ENCODE measurements at places on chromosomes 2 and 18. TPM values are rescaled to one million over a fixed set of nuclear protein-coding genes. Genes with fewer than 3 reads are reported as not detected.
A peak's percentile ranks its signal among the peaks of the same experiment; 100 is the strongest.

- no peak for DNase-seq
Observed at GRCh38 chr2:76749858-76750257, 772.3 kb downstream of the LRRTM4 start.

- no peak for DNase-seq
Observed at GRCh38 chr2:168053676-168054075, 193.7 kb downstream of the STK39 start.

GRCh38 chr2:24382363-24383073, 22.2 kb upstream of the ITSN2 start:
- DNase-seq, result peak; percentile 70

DNA sequence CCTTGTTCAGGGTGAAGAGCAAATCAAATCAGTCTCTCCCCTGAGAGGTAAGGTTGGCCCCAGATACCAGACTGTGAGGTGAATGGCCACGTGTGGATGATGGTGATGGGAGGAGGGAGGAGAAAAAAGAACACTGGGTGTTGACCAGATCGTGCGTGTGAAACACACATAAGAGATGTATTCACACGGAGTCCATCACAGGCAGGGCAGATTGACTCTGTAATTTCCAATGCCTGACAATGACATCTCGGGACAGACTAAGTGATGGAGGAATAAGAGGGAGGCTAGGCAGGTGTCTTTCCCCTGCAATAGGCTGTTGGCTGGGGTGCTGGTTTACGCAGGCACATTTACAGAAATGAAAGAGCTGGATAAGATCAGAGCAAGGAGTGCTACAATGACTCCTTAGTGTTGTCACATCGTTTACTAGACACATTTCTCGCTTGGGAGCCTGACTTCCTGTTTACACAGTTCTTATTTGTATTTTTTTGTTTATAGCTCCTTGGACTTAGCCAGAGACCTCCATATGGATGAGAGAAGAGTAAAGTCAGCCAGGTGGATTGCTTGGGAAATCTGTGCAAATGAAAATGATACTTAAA, 43.1 kb downstream of the CPO start:
- DNase-seq, result no peak

DNA sequence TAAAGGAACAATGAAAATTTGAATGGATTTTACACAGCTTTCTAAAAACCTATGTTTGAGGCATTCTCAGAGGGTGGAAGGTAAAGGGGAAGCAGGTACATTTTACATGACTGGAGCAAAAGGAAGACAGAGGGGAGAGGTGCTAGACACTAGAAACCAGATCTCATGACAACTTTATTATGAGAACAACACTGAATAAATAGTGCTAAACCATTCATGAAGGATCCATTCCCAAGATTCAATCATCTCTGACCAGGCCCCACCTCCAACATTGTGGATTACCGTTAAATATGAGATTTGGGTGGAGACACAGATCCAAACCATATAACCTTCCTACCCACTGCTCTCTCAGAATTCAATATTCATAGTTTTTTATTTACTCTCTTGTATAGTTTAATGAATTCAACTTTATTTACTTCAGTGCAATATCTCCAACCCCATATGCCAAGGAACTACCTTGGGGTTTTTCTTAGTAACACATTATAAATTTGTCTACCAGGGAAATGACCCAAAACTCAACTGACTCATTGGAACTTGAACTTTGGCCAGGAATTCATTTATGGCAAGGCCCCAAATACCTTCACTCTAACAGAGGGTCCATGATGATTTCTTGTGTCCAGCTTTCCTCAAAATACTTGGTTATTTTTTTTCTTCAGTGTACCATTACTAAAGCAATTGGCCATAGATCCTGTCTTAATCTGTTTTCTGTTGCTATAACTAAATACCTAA, 317.8 kb downstream of the GULP1 start:
- no peak for DNase-seq

Gene UGT1A4
- not detected for total RNA-seq

Gene FAM117B
- 3.7 TPM for total RNA-seq
